T-helper 17 cell (primary cell): ENCODE measurements at places on chromosomes 16 and 17.

DNA sequence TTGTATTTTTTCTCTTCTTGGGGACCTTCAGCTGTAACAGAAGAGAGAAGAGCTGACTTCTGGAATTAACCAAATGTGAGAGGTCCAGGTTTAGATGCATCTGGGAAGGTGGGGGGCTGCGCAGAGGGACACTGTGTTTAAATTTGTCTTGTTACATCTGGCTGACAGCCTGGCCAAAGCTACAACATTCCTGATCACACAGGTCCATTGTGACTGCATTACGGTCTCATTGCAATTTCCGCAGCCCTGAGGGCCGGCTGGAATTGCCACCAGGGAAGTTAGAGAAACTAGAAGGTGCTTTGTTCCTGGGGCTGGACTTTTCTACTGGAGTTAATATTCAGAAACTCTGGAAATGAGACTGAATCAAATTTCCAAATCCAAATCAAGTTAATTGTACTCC is 37.9 kb upstream of the LRRC75A start:
- DNase-seq = no peak

DNA sequence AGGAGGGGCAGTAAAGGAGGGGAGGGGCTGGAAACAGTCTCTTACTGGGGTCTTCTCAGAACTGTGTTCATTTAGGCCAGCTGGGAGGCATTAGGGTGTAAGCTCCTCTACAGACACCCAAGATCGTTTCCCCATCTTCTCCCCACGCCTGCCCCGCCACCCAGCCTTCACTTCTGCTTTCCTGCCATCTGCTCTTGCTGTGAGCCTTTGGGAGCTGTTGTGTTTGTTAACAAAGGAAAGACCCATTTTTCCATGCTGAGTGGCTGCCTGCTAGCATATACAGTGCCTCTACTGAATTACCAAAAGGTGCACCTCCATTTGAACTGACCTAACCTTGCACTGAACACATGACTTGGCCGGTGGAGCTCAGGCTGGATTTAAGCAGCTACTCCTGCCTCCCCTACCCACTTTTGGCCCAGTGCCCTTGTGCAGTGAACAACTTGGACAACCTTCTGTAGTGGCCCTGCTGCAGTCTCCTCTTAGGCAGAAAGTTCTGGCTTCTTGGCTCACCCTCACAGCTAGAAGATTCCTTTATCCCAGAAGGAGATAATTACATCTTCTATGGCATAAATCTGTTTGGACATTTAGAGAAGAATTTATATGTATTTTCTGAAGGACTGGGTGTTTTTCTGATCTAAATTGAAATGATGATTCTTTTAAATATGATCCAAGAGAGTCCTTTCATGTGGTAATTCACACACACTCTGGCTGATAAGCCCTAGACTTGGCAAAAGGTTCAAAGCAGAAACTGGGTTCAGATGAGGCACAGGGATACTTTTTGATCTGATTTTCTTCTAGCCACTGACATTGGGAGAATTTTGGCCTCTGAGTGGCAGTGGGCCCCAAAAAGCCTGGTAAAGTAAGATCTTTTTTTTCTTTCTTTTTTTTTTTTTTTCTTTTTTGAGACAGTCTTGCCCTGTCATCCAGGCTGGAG is 81.9 kb upstream of the HNF1B start:
- DNase-seq = no peak

GRCh38 chr17:8204761-8205555 is 5.4 kb downstream of the AURKB start:
- no peak for DNase-seq

DNA sequence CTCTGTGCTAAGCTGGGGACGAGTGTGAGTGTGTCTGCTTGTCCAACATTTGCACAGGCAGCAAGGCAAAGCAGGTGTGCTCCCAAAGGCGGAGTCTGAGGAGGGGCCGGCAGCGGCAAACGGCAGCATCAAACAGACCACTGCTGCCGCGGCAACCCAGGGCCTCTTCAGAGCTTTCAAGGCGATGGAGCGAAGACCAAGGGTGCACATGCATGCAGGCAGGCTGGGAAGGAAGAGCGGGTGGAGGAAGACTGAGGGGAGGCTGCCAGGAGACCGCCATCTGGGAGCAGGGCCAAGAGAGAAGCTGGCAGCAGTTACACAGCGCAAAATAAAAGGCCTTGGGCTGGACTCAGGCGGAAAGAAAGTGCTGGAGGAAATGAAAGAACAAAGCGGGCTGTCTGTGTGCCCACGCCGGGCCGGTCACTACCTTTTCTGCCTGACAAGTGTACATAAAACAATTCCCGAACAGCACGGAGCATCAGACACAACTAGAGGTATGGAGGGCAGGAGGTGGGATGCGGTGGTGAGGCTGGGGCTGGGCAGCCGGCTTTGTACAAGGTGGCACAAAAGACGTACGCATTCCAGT is 8.5 kb downstream of the TIMM22 start:
- DNase-seq = no peak

- DNase-seq = no peak
Measured at GRCh38 chr17:8243827-8244226, 4.0 kb downstream of the CTC1 start.

DNA sequence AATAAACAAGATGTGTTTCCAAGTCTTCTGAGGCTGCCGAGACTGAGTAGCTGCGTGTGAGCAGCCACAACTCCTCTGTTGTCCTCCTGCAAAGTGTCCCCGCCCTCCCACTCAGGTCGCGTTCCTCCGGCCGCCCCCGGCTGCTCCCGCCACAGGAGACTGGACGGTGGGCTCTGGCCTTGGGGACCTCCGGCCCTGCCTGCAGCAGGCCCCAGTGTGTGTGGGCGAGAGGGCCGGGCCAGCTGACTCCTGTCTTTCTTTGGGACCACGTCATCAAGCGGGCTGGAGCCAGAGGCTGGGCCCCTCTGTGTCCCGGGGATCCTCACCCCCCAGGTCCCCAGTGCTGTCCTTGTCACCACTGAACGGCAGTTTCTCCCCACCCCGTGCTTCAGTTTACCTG is 175.3 kb downstream of the NPIPB11 start:
- no peak for DNase-seq

DNA sequence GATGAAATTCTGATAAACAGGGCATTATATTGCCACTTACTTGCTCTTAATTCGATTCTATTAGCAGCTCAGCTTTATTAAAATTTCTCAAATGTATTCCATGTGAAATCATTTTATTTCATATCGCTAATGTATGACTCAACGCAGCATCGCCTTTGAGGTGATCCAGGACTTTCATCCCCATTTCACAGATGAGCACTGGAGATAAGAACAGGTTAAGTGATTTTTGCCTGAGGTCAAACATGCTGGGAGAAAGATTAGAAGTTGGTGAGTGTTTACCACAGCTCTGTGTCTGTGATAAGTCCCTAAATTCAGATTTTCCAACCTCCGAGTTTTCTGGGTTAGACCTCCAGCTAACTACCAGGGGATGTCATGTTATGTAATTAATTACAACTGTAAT is 43.6 kb downstream of the RBFOX1 start:
- no peak for DNase-seq

GRCh38 chr16:85471469-85472431 is 141.4 kb upstream of the GSE1 start:
- no peak for DNase-seq

DNA sequence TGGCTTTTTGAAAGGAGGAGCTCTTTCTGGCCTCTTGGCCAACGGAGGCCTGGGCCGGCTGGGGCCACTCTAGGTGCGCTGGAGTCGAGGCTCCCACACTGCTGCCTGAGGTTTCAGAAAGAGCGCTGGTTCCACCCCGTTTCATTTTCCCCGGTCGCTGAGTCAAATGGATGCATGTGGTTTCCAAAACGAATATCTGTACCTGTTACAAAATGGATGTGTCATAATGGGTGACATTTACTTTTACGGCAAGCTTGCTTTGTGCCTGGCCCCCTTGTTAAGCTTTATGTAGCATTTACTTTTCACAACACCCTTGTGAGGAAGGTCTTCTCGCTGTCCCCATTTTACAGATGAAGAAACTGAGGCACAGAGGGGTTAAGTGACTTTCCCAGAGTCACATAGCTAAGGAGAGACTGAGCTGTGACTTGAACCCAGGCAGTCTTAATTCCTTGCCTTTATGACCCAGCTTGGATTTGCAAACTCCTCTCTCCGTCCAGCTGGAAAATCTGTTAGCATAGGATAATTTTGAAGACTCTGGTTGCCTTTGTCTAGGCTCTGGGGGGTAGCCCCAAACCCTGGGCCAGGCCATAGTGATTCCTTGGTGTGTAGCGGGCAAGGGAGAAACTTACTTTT is 10.6 kb downstream of the KSR1 start:
- no peak for DNase-seq

GRCh38 chr16:49442805-49443204 is 69.2 kb downstream of the C16orf78 start:
- DNase-seq = no peak

GRCh38 chr16:12819126-12820117 is 15.7 kb upstream of the CPPED1 start:
- peak; percentile 54 for DNase-seq

- no peak for DNase-seq
Measured at GRCh38 chr16:23480257-23480656, 27.3 kb upstream of the COG7 start.

DNA sequence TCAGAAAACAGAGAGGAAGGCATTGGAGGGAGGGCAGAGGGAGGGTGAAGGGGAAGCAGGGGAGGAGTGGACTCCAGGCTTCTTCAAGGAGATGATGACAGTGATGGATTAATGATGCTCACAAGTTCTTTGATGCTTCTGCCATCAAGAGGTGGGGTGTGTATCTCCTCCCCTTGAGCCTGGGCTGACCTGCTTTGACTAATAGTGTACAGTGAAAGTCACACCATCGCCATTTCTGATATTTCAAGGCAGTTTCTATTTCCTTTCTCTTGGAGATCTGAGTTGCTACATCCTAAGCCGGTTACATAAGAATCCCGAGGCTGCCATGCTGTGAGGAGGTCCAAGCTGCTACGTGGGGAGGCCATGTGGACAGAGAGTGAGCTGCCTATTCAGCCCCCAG is 312.5 kb downstream of the MAF start:
- no peak for DNase-seq
